GM13976 (cell line): ENCODE measurements at places on chromosomes 6 and 20.

DNA sequence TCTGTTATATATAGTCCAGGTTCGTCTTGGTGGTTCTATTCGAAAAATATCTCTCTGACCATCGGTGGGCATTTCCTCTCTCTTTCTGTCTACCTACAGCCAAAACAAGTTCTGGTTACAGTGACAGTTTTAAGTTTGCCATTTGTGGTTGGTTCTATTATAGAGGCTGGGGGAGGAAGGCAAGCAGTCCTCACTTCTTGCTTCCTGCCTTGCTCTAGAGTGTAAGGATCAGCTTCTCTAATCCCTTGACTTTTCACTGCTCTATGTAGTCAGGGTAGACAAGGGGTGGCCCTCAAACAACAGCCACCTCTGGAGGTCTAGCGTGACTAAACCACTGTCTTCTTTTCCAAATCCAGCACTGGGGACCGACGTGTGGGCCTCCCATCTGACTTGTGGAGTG, 16.1 kb downstream of the E2F3 start:
- no peak for DNase-seq

DNA sequence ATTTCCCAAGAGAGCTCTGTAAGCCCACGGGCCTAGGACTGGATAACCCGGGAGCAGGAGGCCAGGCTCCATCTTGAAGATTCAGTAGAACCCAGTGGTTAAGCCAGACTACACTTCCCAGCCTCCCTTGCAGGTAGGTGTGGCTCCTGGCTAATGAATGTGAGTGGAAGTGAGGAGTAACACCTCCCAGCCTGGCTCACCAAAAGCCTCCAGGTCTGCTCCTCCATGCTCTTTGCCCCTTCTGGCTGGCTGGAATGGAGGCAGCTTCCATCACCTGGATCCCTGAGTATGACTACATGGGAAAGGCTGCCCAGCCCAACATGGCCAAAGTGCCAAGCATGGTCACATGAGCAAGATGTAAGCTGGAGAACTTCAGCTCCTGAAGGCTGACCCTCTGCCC, 9.7 kb downstream of the LRRN4 start:
- no peak for DNase-seq

DNA sequence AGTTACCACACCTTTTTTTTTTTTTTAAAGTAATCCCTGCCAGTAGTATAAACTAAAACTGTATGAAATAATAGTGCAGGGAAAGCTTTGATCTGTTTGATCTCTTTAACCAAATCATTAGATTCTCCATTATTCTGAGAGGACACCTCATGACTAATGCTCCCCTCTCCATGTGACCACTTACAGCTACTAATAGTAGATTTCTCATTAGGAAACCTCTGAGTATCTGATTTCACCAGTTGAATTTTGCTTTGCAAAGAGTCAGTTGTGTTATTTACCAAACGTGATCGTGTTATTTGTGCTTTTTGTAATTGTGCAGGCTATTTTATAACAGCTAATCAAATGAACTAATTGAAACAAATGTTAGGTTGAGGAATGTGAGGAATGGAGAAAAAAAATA, 12.5 kb downstream of the CASP8AP2 start:
- DNase-seq: no peak

DNA sequence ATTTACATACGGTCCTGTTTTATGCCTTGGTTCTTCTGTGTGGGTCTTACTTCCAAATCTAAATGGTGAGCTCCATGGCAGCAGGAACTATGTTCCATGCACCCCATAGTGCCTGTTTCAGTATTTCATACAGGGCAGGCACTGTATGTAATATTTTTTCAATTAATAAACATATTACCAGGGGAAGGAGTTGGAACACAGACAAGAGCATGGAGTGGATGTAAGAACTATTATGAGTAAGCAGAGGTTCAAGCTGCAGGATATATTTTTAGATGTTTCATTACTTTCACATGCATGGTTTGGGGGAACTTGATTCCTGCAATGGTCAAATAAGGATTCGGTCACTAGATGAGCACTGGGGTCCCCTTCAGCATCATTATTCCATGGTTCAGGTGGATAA, 108.3 kb downstream of the KIF13A start:
- DNase-seq: no peak

DNA sequence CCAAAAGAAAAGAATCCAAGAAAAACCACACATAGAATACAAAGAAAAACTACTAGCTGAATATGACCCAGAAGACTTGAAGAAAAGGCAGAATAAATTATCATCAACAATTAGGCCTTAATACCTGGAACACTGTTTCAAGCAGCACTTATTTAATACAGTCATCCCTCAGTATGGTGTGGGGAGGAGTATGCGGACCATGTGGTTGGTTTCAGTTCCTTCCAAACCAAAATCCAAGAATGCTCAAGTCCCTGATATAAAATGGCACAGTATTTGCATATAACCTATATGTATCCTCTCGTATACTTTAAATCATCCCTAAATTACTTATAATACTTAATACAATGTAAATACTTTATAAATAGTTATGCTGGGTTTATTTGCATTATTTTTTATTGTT, 16.1 kb downstream of the CDK19 start:
- no peak for DNase-seq

DNA sequence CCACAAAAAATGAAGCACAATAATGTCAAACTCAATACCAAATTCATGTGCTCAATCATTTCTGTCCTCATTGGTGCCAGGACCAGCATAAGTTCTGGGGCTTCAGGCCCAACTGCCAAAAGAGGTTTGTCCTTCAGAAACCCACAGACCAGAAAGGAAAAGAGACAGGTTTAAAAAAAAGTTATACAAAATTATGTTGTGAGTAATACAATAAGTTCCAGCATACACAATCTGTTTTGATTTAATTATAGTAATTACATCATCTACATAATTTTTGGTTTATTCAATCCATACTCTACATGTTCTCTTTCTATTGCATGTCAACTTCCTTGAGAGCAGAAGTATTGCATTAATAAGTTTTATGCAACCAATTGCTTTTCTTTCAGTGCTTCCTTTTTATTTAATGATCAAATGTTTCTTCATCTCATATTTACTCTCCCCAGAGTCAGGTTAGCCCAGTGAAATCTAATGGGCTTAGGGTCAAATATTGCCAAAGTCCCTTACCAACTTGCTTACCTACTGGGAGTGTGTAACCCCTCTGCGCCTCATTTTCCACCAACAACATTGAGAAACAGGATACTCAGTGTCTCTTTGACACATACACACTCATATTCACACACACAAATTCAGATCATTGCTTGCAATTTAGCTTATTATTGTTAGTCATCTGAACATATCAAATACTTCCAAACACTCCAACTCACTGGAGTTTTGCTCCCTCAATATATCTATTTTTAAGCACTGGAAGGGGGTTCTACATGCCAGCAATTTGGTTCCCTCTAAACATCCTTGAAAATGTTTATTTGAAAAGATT, 424.4 kb upstream of the MARCKS start:
- no peak for DNase-seq

DNA sequence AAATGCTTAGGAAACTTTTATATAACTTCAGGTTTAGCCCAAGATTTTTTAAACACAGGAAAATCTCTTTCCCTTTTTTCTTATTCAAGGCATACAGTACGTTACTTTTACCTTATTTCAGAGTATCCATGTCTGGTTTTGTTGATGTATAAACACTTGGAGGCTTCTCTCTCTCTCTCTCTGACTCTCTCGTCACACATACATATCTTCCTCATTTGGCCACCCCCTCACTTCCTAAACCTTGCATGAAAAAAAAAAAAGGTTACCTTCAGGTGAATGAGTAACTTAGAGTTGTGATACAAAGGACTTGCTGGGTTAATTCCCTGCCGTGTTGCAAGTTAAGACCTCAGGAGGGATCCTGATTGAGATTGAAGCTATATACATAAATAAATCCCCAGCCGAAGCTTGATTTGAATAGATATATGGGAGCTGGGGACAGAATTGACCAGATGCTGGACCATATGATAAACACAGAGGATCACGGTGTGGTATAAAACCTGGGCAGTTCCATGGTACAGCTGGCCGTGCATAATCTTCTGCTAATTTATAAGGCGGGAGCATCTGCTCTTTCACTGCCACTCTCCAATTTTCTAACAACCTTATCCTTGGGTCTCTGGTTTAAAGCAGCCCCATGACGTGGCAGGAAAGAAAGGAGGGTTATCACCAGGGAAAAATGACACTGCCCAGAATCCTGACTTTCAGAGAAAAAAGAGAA, 55.1 kb upstream of the IL20RA start:
- DNase-seq: peak; percentile 33

- no peak for DNase-seq
Measured at GRCh38 chr6:15263780-15264374, 18.0 kb downstream of the JARID2 start.

DNA sequence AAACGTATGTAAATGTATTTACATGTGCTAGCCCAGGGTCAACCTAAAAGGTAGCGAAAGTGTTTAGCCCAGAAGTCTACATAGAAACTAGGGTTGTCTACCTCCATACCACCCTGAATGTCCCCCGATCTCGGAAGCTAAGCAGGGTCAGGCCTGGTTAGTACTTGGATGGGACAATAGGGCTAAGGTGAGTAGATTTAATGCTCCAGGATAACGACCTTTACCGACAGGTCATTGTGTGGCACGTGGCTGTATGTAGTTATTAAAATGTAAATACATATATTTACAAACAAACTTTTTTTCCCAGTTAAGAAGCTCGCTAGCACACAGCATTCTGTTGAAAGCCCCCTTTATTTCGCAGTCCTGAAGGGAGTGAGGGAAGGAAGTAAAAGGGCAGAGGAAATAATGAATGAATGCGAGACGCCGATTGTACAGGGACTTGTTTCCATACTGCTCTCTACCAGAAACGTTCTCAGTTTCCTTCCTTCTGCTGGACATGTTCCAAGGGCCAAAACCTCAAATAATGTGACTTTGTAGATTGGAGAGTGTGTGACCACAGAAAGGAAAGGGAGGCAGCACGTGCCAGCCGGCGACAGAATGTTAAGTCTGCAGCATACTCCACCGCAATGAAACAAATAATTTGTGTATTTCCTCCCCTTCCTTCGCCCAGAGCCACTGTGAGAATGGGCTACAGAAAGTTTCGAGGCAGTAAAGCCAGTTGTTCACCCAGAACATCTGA, 612 bp downstream of the ADAT2 start:
- no peak for DNase-seq

DNA sequence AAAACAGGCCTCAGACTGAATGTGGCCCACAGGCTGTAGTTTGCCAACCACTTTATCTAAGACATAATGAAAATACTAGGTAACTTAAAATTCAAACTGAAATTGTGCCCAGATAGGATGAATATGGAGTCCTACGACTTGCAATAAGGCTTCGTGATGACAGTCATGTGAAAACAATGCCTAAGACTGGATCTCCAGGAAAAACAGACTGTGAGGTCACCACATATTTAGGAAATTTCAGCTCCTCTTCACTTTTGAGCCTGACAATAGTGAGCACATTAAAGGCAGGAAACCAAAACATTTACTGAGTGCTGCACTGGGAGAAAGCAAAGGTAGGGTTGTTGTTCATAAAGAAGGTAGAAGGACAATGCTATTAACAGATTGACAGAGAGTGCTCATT, 50.0 kb downstream of the RTN4IP1 start:
- no peak for DNase-seq

DNA sequence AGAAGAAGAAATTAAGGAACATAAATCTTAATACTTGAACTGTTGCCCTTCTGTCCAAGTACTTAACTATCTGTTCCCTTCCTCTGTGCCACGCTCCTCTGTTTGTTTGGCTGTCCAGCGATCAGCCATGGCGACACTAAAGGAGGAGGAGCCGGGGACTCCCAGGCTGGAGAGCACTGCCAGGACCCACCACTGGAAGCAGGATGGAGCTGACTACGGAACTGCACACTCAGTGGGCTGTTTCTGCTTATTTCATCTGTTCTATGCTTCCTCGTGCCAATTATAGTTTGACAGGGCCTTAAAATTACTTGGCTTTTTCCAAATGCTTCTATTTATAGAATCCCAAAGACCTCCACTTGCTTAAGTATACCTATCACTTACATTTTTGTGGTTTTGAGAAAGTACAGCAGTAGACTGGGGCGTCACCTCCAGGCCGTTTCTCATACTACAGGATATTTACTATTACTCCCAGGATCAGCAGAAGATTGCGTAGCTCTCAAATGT, 17.1 kb downstream of the IRF4 start:
- no peak for DNase-seq

- no peak for DNase-seq
Measured at GRCh38 chr6:96645106-96645505, 82.2 kb downstream of the FHL5 start.

- DNase-seq: peak; percentile 32
Measured at GRCh38 chr6:47047479-47048407, 5.6 kb upstream of the ADGRF1 start.

DNA sequence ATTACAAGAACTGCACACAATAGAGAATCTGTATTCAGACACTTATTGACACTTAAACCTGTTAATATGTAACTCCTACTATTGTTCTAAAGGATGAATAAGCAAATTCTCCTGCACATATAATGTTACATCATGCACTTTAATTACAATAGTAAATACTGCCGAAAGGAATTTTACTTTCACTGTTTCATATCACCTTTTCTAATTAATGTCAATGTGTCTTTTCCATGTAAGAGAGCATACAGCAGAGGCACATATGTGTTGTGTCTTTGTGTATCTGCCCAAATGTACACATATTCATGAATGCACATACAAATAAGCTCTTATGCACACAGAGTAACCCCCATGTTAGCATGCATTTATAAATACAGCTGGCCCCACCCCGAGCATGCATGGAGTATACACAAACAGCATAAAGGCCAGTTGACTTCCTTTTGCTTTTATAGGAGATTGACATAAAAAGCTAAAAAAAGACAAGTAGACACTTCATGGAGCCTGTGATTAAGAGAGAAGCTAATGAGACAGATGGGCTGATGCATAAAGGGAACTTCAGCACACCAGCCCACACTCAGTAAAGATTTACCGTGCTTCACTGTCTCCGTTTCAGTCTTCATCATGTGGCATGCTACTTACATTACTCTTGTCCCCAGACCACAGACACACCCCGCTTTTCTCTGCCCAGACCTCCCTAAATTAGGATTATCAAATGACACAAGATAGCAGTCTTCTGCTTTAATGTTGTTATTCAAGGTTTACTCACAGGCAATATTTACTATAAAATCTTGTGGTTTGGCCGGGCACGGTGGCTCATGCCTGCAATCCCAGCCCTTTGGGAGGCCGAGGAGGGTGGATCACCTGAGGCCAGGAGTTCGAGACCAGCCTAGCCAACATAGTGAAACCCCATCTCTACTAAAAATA, 184.6 kb downstream of the ATXN1 start:
- DNase-seq: peak; percentile 66

DNA sequence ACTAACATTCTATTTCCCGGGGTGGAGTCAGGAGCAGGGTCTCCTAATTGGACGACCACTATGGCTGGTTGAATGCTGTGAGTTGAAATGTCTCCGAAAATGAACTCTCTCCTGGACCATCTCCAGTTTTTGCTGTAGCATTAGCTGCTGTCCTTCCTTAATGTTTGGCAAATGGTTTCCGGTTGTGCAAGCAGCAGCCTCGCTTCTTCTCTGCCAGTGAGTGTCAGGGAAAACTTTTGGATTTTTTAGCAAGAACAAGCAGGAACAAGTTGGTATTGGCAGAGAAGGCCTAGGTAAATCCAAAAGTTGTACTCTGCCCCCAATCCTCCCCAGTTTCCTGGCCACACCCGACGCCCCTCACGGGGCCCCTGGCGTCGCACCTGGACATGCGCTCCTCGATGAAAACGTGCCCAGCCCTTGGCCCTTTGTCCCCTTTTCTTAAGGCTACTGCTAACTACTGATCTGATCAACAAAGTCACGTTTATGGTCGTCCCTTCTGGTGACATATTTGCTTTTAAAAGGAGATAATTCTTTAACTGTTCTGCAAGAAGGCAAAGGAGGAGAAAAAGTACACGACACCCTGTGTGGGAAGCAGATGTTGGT, 103.2 kb downstream of the ARMC2 start:
- DNase-seq: no peak

GRCh38 chr6:84568971-84569370, 195.4 kb downstream of the TBX18 start:
- DNase-seq: no peak
